ENCODE measurements at places on chromosomes 6 and 20.

- no peak for DNase-seq
Observed at GRCh38 chr6:11058406-11058805, 14.3 kb upstream of the ELOVL2 start.

- no peak for DNase-seq
Observed at GRCh38 chr6:51300510-51300909, 481.8 kb downstream of the TFAP2B start.

DNA sequence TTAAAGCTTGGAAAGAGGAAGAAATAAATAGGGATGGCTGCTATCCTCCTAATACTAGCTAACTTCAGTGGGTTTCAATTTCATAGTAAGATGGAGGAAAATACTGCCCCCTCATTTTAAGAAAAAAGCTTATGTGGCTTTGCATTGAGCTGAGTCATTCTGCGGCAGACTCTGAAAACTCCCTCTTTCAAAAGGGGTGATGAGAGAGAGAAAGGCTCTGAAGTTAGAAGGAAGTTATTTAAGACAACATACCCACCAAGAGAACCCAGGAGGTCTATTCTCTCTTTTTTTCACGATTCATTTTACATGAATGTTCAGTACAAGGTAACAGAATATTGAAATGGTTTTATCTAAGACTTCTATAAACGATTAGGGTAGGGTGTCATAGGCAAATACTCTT is 4.5 kb downstream of the PRDM13 start:
- DNase-seq = no peak

GRCh38 chr20:25668446-25668845 is 28.2 kb downstream of the ZNF337 start:
- DNase-seq = no peak

DNA sequence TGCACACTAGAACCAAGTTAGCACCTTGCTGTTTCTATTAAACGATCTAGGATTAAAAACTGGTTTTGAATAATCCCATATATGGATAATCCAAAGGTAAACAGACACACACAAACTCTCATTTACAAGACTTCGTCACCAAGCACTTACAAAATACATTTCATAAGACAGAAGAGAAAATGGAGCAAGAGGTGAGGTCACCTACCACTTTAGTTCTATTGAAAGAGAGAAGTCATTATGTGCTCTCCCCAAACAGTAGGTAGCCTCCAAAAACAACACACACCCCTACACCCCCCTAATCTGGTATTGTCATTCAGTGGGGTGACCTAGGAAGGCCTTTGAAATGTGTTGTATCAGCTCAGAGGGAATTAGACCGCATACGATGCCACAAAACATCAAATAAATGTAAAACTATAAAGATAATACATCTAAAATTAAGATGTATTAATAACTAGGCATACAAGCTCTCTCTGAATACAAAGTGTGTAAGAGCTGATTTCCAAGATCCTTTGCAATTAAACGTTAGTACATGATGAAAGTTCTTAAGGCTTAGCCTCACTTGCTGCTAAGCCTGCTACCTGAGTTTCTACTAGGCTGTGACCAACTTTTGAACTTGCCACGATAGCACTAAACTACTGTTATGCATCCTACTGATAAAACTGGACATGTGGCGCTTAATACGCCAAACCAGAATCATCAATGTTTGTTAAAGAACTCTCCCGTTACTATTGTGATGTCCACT is 1.6 kb downstream of the SRPK1 start:
- no peak for DNase-seq

- DNase-seq = no peak
Observed at GRCh38 chr6:105900125-105900937, 185.8 kb upstream of the PRDM1 start.

DNA sequence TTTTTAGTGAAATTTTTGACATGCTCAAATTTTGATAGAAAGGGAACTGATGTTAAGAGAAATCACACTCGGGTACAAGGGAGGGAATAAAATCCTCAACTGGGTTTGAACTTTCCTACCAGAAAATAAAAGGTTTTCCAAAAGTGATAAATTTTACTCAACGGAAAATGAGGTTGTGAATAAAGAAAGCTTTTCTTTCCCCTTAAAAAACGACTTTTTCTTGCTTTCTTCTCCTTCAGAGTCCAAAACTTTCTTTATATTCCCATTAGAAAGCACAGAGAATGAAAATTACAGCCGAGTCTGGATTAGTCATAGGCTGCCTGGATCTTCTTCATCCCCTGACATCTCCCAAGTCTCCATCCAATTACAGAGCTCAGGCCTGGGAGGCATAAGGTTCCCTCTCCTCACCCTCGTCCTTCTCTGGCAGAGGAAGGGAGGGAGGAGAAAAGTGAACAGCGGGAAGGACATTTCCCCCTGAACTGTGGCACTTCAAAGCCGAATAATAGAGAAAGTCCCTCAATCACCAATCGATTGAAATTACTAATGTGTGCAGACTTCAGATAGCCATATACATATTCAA is 28.1 kb upstream of the QKI start:
- DNase-seq = no peak

DNA sequence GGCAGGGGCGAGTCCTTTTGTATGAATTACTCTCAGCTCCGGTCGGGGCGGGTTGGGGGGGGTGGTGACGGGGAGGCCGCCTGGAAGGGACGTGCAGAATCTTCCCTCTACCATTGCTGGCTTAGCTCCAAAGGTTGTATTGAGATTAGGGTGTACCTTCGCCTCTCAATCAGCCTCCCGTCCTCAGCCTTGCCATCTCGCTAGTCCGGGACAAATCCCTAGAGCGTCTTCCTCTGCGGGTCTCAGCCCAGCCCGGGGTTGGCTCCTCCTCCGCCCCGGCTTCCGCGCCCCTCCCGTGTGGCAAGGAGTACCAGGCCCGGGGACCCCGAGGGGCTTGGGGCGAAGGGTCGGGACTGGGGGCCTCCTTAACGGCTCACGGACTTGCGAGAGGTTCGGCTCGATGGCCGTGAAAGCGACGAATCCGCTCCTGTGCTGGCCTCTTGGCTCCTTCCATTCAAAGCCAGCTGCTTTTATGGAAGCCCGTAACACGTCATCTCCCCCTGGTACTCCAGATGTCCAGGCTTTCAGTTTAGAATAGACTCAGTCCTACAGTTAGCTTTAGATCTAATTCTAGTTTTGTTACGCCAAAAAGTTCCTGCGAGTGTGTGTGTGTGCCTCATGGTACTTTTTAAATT is 636 bp upstream of the EEF1A1 start:
- DNase-seq = peak; percentile 76

DNA sequence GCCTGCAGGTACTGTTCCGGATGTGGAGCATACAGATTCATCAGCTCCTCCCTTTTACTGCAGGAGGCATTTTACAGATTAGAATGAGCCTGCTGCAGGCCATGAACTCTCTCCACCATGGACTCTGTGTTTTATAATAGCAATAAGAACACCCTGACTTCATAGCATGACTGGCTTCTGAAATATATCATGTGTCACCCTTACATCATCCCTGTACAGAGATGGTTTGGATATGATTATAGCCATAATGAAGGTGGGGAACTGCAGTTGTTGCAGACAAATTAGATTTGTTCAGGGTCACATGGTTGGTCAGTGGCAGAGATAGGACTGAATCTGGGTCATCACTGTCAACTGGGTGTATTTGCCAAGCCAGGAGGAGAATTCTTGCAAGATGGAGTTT is 100.7 kb downstream of the FOXO3 start:
- DNase-seq = no peak

- no peak for DNase-seq
Observed at GRCh38 chr20:50877232-50877743, 53.9 kb downstream of the ADNP start.

Data from memory B cell (primary cell).